ENCODE measurements at places on chromosomes 4 and X.

GRCh38 chr4:110533940-110534339 lies 58.0 kb downstream of the ENPEP start:
- DNase-seq = no peak

GRCh38 chr4:168631241-168632162 lies 134.7 kb downstream of the PALLD start:
- no peak for DNase-seq

- DNase-seq = no peak
Measured at GRCh38 chr4:41822325-41822724, 73.8 kb upstream of the PHOX2B start.

GRCh38 chr4:186723292-186724057 lies at the start of gene FAT1:
TSS of gene FAT1 (minus strand) at chr4:186723856. CDS start at chr4:186709827, 14,029 bp downstream.
- DNase-seq = no peak

- no peak for DNase-seq
Measured at GRCh38 chr4:37830640-37831039, 4.2 kb downstream of the PGM2 start.

DNA sequence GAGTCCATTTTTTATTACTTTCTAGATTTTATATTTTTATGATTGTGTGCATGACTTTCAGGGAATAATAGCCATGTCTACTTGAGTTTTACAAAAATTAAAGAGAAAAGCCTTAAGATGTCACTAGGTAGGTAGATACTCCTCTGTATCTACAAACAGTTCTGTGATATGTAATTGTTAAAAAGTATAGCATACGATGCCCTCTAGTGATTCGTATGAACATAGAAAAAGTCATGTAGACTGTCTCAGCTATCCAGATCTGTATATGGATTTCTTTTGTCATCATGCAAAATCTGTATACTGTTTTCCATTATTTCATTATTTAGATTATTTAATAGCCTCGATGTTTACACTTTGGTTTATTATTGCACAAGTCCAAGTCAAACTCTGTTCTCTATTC lies 856.6 kb downstream of the CENPC start:
- DNase-seq = no peak

DNA sequence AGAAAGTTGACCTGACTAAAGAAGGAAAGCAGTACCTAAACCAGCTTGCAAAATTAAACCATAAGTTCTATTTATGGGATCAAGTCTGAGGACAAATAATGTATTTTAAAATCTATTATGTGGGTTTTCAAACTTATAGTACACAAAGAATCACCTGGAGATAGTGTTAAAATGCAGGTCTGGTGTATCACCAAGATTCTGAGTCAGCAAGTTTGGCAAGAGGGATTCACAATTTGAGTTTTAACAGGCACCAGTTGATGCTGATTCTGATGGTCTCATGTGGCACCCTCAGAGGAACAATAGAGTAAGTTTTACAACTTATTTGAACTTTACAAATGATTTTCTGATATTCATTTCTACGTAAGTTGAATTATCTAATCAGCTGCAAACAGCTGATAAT lies 9.1 kb upstream of the STATH start:
- no peak for DNase-seq

- no peak for DNase-seq
Measured at GRCh38 chr4:13633671-13634070, 6.1 kb upstream of the BOD1L1 start.

- DNase-seq = no peak
Measured at GRCh38 chr4:150004481-150004880, 73.8 kb upstream of the DCLK2 start.

DNA sequence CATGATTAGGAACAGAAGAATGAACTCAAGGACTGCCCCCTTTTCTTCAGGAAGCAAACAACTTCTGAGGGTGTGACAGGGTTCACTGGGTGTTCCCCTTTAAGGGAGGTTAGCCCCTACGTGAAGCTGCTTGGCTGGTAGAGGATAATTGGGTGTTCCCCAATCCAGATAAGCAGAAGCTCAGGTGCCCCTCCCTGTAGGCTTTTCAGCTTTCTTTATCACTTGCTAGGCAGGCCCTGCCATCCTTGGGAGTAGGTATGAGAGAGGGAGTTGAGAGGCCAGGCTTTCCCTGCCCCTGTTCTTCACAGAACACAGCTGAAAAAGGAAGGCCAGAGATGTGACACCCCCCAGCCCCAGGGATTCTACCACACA lies 44.2 kb downstream of the RTL9 start:
- DNase-seq = no peak

DNA sequence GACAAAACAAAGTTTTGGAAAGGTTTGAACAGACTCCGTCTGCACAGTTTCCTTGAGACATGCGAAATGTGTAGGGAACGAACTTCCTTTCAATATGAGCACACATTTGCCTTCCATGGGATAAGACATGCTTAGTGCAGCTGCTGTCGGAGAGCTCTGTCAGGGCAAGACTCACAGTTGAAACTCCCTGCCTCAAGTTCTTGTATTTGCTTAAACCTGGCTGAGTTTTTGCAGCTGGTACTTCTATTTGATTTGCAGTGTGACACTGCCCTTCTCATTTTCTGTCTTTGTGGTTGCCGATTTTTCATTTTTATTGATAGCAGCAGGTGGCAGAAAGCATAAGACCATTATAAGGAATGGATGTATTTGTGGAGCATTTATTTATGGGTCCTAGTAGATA lies 18.2 kb upstream of the RHOH start:
- no peak for DNase-seq

DNA sequence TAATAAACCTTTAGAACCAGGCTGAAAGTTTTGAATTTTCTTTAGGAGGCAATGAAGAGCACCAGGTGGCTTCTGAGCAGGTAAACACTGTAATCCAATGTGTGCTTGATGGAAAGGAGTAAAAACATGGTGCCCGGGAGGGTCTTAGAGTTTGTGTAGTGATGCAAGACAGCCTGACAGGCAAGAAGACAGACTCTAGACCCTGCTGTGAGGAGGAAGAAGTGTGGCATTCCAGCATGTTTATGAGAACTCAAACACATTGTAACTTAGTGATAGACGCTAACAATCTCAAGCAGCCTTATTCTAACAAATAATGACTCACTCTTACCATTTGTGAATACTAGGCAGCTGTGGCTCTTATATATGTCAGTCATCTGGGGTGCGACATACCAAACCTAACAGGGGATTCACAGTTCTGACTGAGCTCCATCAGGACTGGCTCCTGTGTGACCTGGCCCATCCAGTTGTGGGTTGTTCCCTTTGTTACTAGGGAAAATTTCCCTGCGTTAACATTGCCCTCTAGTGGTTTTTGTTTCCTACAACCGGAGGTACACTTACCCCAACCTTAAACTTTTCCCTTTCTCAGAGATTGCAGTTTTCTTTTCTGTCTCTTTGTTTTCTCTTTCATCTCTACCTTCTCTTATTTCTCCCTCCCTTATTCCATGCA lies 53.8 kb downstream of the VSIG4 start:
- DNase-seq = no peak

- DNase-seq = no peak
Measured at GRCh38 chr4:73869130-73870055, at the start of gene CXCL1. TSS of gene CXCL1 (plus strand) at chr4:73869393. CDS start at chr4:73869471, 78 bp downstream.

DNA sequence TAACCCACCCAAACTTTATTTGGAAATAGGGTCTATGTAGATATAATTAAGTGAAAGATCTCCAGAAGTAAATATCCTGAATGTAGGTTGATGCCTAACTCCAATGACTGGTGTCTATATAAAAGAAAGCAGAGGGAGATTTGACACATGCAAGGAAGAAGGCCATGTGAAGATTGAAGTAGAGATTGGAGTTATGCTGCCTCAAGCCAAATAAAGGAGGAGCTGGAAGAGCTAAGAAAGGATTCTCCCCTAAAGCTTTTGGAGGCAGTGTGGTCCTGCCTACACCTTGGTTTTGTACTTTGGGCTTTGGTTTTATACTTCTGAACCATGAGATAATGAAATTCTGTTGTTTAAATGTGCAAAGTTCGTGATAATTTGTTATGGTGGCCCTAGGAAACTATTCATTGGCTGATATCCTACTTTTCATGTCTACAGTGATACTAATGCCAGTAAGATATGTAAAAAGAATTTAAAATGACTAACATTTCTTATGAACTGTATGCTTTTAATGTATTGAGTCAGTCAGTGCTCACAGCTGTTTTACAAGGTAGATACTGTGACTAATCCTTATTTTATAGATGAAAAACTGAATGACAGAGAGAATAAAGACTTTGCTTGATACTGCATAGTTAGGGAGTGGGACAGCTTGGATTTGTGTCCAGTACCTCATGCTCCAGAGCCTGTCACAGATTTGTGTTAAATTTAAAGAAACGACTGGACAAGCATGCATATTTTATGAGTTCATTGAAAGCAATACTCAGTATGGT lies 5.9 kb upstream of the RAB40AL start:
- no peak for DNase-seq

GRCh38 chr4:108247387-108248049 lies 78.8 kb upstream of the LEF1 start:
- no peak for DNase-seq

GRCh38 chr4:1502501-1502886 lies 96.3 kb upstream of the NKX1-1 start:
- DNase-seq = no peak

GRCh38 chrX:115602729-115603389 lies 41.9 kb downstream of the PLS3 start:
- no peak for DNase-seq

- DNase-seq = no peak
Measured at GRCh38 chrX:106391284-106391911, 220.4 kb upstream of the RADX start.

DNA sequence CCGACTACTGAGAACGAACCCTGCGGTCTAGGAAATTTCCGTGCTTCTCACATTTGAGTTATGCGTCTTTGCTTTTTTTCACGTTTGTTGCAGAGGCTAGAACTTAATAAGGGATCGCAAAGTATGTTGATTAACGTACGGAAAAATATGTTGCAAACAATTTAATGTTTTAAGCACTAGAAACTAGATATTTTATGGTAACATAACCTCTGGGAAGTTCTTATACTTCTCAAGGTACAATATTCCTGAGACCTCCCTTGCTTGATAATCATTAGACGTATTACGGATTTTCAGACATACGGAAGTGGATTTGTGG lies 639 bp upstream of the PRDM5 start:
- DNase-seq = no peak

- DNase-seq = no peak
Measured at GRCh38 chr4:93730251-93730650, 98.3 kb upstream of the ATOH1 start.

DNA sequence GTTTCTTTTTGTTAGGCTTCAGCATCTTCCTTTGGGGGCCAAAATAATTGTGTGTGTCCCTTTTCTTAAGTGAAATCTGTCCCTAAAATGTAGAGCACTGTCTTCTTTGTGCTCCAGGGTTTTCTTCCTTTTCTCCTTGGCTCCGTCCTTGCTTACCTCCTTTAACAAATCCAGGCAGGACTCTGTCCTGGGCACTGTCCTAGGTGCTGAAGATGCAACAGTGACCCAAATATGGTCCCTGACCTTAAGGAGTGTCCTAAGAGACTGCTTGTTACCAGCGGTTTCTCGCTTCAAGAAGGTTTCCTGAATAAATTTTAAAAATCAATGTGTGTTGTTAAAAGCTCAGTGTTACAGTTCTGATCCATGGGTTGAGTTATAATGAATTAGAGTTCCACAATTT lies 471.8 kb downstream of the KCNIP4 start:
- DNase-seq = no peak

- DNase-seq = no peak
Measured at GRCh38 chr4:107935246-107935645, 3.9 kb downstream of the CYP2U1 start.

- no peak for DNase-seq
Measured at GRCh38 chr4:165635381-165635780, 237.7 kb upstream of the TLL1 start.

- no peak for DNase-seq
Measured at GRCh38 chrX:132740316-132741123, 217.9 kb downstream of the HS6ST2 start.

GRCh38 chrX:119762718-119763117 lies 4.3 kb downstream of the SOWAHD start:
- DNase-seq = no peak

GRCh38 chr4:27514711-27515110 lies 654.1 kb downstream of the STIM2 start:
- no peak for DNase-seq

DNA sequence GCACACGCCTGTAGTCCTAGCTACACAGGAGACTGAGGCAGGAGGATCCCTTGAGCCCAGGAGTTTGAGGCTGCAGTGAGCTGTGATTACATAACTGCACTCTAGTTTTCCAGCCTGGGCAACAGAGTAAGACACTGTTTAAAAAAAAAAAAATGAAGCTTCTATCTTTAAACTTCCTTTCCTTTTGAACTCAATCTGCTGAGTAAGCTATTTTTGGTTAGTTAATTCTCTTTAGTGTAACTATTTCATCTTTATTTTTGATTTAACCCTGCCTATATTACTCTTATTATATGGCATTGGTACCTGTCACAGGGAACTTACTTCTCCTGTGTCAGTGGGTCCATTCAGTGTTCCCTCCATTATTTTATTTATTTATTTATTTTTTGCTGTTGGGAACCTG lies 160.8 kb downstream of the BMPR1B start:
- DNase-seq = no peak

- peak; percentile 64 for DNase-seq
Measured at GRCh38 chr4:5874811-5875449, 18.0 kb downstream of the CRMP1 start.

- no peak for DNase-seq
Measured at GRCh38 chr4:143921181-143921580, 15.8 kb upstream of the GYPE start.

GRCh38 chrX:150753357-150753756 lies 60.2 kb downstream of the MTMR1 start:
- DNase-seq = no peak

DNA sequence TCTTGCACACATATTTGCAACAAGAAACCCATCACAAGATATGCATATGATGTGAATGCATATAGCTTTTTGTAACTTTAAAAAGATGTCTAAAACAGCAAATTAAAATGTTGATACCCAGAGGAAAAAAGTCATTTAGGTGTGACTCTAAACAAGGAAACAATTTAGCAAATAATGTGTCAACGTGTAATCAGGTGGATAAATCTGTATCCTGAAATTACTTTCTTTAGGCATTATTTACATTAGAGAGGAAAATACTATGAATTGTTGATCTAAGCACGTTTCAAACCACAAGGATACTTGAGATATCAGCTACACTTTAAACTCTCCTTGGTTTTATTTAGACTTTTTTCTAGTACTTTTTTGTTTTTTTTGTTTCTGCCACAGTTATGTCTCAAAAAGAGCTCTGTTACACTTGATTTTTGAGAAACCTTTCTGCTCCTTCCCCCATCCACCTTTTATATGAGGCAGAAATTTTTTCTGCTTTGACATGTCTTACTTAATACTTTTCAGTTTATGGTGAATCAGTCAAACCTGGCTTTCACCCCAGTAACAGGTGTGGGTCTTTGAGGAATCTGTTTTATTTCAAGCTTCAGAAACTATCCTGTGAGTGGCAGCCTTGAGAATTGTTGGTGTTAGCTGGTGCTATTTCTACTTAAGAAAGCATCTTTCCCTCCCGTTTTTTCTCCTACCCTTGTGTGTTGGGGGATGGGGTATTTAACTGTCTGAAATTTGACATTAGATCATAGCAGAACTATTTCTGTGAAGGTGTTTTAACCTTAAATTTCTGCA lies 1.9 kb downstream of the NPNT start:
- DNase-seq = no peak

GRCh38 chr4:104878936-104879335 lies 267.7 kb upstream of the TET2 start:
- DNase-seq = no peak

GRCh38 chr4:25172961-25173915 lies 13.0 kb upstream of the SEPSECS start:
- DNase-seq = no peak

GRCh38 chrX:49177873-49178480 lies 6.3 kb downstream of the PLP2 start:
- DNase-seq = no peak

Measured in cerebellar nuclear complex (tissue), 1 donor.